Activated CD8-positive, alpha-beta memory T cell treated with anti-CD3 and anti-CD28 coated beads for 4 hours (primary cell): ENCODE measurements at places on chromosomes 5 and 9.

DNA sequence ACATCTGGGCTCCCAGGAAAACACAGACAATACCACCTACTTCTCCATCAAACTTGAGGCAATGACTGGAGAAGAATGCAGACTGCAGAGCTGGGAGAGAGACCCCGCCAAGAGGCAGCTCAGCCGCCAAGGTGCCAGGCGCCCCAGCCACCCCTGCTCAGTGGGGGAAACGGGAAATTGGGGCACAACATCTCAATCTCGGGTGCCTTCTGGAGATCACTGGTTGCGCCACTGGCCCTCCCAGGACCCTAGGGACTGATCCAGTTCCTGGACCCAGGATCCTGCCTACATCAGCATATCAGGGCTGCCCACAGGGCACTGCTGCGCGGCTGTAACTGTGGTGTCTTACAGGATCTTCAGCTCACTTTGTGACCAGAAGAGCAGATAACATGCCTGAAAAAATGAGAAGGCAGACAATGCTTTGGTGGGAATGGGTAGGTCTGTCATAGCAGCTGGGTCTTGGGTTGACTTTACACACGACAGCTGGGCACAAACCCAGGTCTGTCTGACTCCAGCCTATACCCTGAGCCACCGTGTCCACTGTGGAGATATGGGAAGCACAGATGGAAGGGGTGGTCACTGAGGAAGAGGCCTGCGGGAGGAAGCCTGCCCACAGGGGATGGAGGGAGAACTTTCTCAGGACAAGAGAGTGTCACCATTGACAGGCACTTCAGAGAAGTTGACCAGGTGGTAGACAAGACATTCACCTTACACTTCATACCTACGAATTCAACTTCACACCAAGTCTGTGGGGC lies 135.2 kb upstream of the RAPGEF1 start:
- DNase-seq: no peak

GRCh38 chr9:79651251-79651795 lies 79.6 kb downstream of the TLE4 start:
- no peak for DNase-seq

DNA sequence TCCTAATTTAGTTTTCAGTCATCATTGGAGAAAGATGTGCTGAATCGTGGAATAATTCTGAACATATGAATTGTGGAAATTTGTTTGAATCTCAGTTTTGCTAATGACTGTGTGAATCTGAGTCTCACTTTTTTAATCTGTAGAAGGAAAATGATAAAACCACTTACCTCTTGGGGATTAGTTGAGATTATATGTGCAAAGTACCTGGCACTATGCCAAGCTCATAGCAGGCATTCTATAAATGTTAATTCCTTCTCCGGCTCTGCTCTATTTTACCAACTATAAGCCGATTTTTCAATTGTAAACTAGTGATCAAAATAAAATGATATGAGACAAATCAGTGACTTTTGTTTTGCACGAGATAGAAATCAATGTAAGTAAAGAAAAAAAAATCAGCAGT lies 290.8 kb downstream of the TRPM3 start:
- DNase-seq: no peak

DNA sequence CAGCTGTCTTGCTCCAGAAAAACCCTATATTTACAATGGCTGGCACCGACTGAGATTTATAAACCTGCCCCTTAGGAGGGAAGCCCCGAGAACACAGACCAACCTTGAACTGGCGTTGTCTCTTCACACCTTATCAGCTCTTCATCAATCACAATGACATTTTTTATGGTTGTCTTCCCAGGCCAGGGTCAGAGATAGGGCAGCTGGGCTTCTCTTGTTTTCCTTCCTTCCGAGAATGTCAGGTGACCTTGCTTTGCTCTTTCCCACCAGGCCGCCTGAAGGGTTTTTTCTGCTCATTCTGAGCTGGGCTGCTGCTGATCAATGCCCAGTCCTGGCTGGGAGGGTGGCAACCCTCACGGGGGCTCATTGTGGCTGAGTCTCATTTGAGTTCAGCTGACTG lies 619.1 kb downstream of the CCDC171 start:
- DNase-seq: no peak

DNA sequence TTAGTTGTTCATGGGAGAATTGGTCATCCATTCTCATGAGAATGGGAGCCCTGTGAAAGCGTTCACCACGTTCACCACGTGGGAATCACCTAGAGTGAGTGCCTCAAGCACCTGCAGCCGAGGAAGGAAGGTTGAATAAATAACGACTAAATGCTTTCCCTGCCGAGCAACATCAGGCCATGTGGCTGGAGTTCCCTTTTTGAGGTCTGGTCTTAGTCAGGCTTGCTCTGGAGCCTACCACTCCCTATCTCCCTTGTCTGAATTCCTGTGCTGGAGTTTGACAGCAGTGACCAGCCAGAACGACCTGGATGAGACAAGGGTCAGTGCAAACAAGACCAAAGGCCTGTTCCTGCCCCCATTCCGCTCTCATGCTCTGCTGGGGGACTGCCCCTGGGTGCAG lies 28.5 kb downstream of the KCNMB1 start:
- DNase-seq: no peak

- no peak for DNase-seq
Measured at GRCh38 chr9:132457504-132458236, 47.7 kb downstream of the CFAP77 start.
